ENCODE measurements at places on chromosomes 1 and 21. TPM values are rescaled to one million over a fixed set of nuclear protein-coding genes. Genes with fewer than 3 reads are reported as not detected.

DNA sequence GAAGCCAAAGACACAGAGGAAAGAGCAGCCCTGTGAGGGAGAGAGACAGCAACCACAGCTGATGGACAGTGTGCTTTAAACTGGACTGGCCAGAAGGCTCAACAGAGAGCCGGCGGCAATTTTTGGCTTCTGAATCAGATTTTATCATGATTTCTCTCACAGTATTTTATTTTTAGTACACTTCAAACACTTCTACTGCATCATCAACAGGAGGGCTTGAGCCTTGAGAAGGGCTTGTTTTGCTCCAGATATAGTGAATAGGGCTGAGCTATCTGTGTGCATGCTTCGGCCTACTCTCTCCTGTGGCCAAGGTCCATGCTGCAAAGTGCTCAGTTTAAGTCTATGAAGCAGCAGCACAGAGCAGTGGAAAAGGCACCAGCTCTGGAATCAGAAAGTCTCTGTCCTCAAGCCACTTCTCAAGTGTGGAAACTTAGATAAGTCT, 33.3 kb downstream of the ADCY10 start:
- no peak for DNase-seq

DNA sequence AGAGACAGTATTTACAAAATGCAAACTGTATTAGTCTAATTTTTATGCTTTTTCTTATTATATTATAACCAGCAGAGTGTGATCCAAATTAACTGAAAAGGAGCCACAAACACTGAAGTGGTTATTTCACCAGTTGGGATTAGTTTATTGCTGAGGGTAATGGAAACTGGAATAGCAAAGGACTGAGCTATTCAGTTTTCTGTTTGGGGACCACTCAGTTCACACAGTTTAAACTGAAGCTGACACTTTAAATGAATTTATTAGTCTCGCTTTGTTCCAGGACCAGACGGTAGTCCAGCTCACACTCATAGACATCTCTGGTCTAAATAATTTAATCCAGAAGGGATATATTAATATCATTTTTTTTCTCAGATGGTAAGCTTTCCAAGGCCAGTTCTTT, 410.7 kb downstream of the LTN1 start:
- DNase-seq, result no peak

DNA sequence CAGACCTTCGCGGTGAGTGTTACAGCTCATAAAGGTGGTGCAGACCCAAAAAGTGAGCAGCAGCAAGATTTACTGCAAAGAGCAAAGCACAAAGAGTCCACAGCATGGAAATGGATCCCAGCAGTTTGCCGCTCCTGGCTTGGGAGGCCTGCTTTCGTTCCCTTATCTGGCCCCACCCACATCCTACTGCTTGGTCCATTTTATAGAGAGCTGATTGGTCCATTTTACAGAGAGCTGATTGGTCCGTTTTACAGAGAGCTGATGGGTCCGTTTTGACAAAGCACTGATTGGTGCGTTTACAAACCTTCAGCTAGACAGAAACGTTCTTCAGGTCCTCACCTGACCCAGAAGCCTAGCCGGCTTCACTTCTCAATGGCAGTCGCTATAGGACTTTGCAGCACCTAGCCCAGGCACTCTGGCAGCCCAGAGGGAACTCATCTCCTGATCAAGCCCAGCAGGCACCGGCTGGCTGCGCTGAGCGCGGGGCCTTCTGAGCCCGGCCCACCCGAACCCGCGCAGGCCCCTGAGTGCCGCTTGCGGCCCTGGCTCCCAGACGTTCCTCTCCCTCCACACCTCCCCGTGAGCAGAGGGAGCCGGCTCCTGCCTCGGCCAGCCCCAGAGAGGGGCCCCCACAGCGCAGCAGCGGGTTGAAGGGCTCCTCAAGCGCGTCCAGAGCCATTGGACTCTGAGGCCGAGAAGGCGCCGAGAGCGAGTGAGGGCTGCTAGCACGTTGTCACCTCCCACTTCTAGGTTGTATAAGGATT, 200.3 kb downstream of the LMO4 start:
- DNase-seq, result no peak

- no peak for DNase-seq
Observed at GRCh38 chr1:98940722-98941079, 64.0 kb downstream of the PLPPR5 start.

GRCh38 chr1:54481201-54481884, 66.7 kb upstream of the ACOT11 start:
- no peak for DNase-seq

- DNase-seq, result no peak
Observed at GRCh38 chr21:36450511-36450910, 29.4 kb downstream of the CLDN14 start.

Gene C1orf185
- total RNA-seq, result not detected

Gene HEYL
- 14.3 TPM for total RNA-seq

Gene ELAPOR1
- 8.9 TPM for total RNA-seq

Gene ASCL5
- total RNA-seq, result 0.25 TPM

Data from lung (tissue), 17 donors.